ENCODE measurements at places on chromosomes 5 and 9.

DNA sequence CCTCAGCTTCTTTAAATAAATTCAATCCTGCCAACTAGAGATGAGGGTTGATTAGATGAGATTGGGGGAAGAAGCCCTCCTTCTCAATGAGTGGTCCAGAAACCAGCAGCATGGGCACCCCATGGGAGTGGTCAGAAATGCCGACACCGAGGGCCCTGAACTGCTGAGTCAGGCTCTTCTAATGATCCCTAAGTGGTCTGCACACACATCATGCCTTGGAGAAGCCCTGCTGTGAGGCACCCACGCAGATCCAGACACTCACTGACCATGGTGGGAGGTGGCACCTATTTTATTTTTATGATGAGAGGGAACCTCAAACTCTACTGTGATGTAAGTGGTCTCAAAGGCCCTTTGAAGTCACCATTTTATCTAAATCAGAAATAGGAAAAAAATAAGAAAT is 72.3 kb upstream of the BOD1 start:
- no peak overlapping the region for H3K27ac ChIP-seq
- no peaks in the 10 kb centered on the region for H3K36me3 ChIP-seq
- H3K4me3 ChIP-seq: no peak overlapping the region
- H3K4me1 ChIP-seq: peaks cover 10% of the 10 kb centered on the region

DNA sequence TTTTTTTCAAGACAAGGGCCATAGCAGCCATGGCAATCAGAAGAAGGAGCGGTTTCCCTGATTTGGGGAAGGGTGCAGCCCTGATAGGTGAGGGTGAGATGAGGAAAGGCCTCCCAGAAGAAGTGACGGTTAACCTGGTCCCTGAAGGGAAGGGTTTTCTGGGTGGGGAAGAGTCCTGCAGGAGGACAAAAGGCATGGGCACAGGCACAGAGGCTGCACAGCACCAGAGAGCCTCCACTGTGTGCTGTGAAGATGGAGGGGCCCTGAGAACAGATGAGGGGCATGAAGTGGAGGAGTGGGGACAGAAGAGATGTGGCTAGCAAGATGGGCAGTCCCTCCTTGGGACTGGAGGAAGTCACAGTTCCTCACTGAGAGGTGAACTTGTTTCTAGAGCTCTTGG is 46.3 kb upstream of the CXCL14 start:
- no peaks in the 10 kb centered on the region for H3K27me3 ChIP-seq
- DNase-seq: no peak
- H3K36me3 ChIP-seq: no peaks in the 10 kb centered on the region
- H3K4me1 ChIP-seq: no peaks in the 10 kb centered on the region
- no peak overlapping the region for H3K27ac ChIP-seq
- no peak overlapping the region for H3K4me3 ChIP-seq

- no peak overlapping the region for H3K27ac ChIP-seq
- no peak for DNase-seq
- H3K4me3 ChIP-seq: no peak overlapping the region
- no peaks in the 10 kb centered on the region for H3K27me3 ChIP-seq
Observed at GRCh38 chr5:56432321-56432720, 199.2 kb upstream of the ANKRD55 start.

GRCh38 chr5:171295801-171296200 is 13.2 kb upstream of the TLX3 start:
- no peaks in the 10 kb centered on the region for H3K4me1 ChIP-seq
- H3K27ac ChIP-seq: no peak overlapping the region
- H3K4me3 ChIP-seq: no peak overlapping the region
- H3K36me3 ChIP-seq: no peaks in the 10 kb centered on the region
- no peaks in the 10 kb centered on the region for H3K27me3 ChIP-seq

DNA sequence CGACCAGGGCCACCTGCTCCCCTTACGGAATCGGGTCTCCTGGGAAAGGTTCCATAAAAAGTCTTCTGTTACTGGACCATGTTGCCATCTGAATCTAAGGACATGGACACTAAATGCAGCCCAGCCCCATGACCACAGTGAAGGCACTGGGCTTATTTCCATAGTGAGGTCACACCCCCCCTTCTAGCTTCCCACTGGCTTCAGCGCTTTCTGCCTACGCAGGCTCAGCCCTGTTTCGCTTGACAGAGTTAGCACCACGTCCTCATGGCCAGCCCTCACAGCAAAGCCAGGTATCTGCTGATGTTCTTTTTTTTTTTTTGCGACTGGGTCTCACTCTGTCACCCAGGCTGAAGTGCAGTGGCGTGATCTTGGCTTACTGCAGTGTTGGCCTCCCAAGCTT is 14.1 kb downstream of the UCK1 start:
- peaks cover 89% of the 10 kb centered on the region for H3K36me3 ChIP-seq
- no peaks in the 10 kb centered on the region for H3K4me1 ChIP-seq
- H3K4me3 ChIP-seq: no peak overlapping the region
- DNase-seq: no peak
